ENCODE measurements at places on chromosomes 4 and X.

DNA sequence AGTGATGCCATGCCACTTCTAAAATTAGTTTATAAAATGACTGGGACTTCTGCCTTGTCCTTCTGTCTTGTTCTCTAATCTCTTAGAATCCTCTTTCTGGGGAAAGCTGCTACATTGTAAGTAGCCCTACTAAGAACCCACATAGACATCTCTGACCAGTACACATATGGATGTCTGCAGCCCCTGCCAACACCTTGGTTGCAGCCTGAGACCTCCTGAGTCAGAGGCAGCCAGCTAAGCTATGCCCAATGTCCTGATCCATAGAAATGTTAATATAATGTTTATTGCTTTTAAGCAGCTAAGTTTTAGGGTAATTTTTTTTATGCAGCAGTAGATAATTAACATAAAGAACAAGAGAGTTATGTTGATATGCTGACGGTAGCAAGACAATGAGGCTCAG lies 1029.5 kb upstream of the INTU start:
- DNase-seq: no peak

DNA sequence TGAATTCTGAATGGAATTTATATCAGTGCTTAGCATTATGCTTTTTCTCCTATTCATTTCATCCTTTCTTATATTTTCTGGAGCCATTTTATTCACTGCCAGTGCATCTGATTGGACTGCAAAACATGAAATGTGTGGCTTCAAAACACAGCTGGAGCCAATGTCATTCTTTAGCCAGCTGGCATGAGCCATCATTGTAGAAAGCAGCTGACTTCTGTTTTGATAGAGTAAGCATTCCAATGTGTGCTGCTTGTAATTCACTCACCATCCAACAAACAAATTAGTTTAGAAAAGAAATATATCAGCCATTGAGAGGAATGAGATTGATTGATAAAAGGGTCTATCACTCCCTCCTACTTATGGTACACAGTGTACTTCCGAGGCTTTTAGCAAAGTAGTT lies 2616.0 kb downstream of the ARAP2 start:
- no peak for DNase-seq

DNA sequence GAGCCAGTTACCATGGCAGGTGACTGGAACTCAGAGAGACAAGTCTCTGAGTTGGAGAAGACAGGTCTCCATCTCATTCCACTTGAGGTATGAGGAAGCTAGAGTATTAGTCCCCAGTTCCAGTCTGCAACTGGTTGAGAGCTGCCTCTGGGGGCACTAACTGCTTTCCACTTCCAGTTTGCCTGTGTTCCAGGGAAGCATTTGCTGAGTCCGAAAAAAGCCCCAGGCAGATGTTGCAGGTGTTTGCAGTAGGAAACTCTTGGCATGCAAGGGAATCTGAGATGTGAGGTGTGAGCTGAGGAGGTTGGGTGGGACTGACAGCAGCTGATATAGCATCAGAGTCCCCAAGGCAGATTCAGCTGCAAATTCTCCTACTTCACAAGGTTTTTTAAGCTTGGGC lies 272.2 kb upstream of the CASK start:
- no peak for DNase-seq

DNA sequence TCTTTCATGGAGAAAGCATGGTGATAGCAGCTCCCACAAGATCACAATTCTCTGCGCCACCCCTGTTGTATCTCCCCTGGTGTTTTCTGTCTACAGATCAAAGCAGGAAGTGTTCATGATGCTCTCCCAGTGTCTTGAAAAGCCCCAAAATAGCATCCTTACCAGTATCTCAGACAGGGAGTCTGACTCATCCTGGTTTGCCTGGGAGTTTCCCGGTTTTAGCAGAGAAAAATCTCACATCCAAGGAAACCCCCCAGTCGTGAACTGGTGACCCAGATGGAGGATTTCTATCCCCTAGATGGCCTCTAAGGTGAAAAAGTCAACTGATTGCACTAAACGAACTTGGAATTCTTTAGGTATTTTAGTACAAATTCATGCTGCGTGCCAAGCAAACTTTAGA lies 64.3 kb upstream of the NR0B1 start:
- DNase-seq: no peak

- DNase-seq: no peak
Measured at GRCh38 chr4:151768835-151769234, 8.0 kb upstream of the GATB start.

DNA sequence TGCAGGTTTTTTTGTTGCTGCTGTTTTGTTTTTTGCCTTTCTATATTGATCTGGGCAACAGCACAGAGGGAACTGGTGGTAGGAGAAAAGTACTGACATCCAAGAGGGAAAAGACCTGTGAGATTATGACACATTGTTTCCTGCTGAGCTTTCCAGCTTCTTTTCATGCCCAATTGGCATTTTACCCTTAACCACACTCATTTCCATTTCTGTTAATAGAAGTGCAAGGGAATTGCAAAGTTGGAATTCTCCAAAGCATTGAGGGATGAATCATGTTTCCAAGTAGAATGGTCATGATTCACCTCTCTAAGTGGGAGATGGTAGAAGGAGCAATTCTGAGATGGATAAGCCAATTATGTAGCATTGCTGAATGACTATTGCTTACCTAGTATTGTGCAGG lies 161.5 kb downstream of the PPARGC1A start:
- no peak for DNase-seq

DNA sequence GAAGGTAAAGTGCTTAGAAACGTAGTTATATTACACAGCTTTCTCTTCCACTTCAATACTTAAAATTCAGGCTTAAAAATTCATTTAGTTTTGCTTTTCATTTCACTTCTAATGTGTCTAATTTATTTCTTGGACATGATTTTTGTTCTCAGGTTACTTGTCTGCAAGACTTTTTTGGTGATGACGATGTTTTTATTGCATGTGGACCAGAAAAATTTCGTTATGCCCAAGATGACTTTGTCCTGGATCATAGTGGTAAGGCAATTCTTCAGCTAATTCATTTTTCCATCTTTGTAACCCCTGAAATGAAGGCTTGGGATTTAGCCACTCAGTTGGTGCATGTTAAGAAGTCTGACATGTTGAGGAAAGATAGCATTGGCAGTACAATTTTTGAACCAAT lies 114.7 kb downstream of the DCLK2 start:
- no peak for DNase-seq

- DNase-seq: no peak
Measured at GRCh38 chr4:44842531-44842930, 116.2 kb upstream of the GNPDA2 start.

- DNase-seq: no peak
Measured at GRCh38 chr4:125951261-125951887, 636.6 kb downstream of the FAT4 start.

GRCh38 chrX:129754056-129755024 lies 15.6 kb downstream of the XPNPEP2 start:
- DNase-seq: no peak

DNA sequence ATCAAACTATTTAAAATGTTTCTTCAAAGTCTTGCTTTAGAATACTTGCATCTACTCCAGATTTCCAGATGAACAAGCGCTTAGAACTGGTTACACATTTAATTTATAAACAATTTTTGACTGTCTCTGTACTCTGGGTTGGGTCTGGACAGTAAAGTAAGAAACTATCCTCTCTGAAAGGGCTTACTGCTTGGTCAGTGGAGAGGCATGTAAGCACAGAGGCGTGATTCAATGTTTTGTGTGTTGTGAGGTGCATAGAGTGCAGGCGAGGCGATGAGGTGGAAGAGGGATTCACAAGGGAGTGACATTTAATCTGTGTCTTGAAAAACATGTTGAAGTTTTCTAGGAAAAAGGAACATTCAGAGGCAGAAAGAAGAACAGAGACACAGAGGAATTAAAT lies 231.4 kb downstream of the VEGFC start:
- DNase-seq: no peak

Measured in stimulated activated CD8-positive, alpha-beta memory T cell treated with anti-CD3 and anti-CD28 coated beads, Interleukin-4, amount 100 ng/mL, for 1 hour (primary cell).